NCI-H510A treated with DMSO at 0.1 percent for 48 hours (cell line): ENCODE measurements at places on chromosomes 11 and 22.
A peak's percentile ranks its signal among the peaks of the same experiment; 100 is the strongest.

DNA sequence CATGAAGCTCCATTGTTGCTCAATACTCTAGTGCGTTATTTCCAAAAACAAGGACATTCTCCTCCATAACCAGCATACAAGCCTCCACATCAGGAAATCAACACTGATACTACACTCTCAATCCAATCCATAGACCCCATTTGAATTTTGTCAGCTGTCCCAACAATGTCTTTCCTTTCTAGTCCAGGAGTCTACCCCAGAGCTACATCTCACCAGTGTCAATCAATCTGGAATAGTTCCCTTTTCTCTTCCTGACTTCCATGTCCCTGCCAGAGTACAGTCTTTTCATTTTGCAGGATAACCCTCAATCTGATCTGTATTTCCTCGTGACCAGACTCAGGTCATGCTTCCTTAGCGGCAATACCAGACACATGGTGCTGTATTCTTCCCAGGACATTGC lies 43.0 kb downstream of the TCF20 start:
- no peak for DNase-seq

DNA sequence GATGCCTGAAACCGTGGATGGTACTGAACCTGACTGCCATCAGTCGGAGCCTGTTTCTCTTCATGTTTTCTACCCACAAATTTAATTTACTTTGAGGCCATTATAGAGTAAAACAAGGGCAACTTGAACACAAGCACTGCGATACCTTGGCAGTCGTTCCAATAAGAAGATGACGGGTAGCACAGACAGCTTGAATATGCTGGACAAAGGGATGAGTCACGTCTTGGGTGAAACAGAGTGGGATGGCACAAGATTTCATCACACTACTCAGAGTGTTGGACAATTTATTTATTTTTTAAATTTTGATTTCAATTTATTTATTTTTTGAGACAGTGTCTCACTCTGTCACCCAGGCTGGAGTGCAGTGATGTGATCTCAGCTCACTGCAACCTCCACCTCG lies 5.7 kb downstream of the DIXDC1 start:
- no peak for DNase-seq

DNA sequence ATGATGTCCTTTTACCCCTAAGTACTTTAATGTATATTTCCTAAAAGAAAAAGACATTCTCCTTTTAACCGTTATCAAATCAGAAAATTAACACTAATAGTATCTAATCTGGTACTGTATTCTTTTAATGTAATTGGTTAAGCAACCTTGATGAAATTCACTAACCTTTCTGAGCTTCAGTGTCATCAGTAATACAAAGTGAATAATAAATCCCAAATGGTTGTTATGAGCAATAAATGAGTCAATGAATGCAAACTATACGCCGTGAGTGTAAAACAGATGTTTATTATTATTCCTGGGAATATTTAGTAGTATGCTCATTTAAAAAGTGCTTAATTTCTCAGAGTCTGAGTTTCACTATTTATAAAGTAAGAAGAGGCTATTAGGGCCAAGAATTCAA lies 21.5 kb downstream of the UEVLD start:
- no peak for DNase-seq

DNA sequence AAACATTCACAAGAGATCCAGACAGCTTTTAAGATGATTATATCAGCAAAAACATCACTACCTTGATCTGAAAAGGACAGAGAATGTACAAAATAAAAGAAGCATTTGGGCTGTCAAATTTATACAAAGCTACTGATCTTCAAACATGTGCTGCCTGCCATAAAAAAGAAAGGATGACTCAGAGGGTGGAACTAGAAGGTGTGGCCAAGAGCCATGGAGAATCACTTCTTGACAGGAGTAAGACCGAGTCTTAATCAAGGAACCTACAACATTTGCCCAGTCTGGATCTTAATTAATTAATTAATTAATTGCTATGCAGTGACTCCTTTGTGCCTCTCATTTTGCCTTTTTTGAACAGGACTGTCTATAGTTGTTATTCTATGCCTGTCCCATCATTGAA lies 33.2 kb downstream of the C11orf96 start:
- no peak for DNase-seq

DNA sequence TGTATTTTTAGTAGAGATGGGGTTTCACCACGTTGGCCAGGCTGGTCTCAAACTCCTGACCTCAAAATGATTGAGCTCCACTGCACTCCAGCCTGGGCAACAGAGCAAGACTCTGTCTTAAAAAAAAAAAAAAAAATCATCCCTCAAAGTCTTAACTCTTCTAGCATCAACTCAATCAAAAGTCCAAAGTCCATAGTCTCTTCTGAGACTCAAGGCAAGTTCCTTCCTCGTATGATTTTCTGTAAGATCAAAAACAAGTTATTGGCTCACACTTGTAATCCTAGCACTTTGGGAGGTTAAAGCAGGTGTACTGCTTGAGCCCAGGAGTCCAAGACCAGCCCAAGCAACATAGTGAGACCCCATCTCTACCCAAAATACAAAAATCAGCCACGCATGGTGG lies 24.4 kb downstream of the PLEKHB1 start:
- DNase-seq = no peak

DNA sequence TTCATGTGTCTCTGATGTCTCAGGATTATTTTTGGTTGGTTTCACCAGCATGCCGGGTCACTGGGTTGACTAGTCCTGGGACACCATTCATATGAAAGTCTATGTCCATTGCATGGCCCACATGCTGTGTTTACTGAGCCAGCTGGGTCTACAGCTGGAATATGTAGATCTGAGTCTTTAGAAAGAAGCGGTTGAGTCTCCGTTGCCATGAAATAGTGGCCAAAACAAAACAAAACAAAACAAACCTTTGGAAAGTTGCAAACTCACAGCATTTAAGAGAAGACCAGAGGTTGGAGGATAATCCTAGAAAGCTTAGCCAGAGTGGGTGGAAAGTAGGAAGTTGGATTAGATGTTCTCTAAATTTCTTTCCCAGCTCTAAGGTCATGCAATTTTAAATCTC lies 191.8 kb upstream of the NTM start:
- DNase-seq = no peak

DNA sequence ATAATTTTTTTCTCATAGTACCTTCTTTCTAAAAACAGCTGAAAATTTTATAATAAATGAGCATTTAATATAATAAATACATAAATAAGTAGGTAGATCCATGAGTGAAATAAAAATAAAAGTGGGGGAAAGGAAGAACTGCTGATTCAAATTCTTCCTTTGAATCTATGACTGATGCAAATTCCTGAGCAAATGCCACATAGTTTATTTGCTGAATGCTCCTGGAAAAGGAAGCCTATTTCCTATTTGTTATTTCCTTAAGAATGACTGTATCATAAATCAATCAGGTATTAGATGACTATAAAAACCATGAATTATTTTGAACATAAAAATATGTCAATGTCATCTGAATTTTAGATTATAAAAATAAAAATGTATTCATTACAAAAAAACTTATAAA lies 16.6 kb downstream of the BTBD10 start:
- DNase-seq = no peak

GRCh38 chr11:8035200-8035855 lies 45.7 kb upstream of the TUB start:
- no peak for DNase-seq

GRCh38 chr11:111098091-111098490 lies 147.4 kb upstream of the POU2AF2 start:
- no peak for DNase-seq

DNA sequence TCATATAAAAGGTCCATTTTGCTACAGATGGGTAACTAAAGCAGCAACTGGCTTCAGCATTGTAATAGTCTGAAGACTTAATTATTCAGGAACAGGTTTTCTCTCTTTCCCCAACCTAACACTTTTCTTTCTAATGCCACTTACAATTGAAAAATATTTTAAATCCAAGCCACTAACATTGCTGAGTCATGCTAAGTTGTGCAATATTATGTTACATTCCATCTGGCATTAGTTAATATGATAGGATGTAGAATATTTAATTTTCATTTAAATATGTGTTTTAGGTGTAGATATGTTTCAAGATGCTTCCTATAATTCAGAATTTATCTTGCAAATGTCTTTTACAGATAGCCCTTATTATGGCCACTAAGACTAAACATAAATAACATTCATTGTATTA lies 98.6 kb downstream of the KIF18A start:
- DNase-seq = no peak

DNA sequence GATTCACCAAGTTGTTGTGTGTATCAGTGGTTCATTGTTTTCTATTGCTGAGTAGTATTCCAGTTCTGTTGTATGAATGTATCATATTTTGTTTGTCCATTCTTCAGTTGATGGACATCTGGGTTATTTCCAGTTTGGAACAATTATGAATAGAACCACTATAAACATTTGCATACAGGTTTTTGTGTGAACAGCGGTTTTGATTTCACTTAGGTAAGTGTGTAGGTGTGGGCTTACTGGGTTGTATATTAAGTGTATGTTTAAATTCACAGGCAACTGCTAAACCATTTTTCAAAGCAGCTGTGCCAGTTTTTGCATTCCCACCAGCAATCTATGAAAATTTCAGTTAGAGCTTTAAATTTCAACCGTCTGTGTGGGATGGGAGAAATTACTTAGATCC lies 217.8 kb downstream of the NELL1 start:
- no peak for DNase-seq

DNA sequence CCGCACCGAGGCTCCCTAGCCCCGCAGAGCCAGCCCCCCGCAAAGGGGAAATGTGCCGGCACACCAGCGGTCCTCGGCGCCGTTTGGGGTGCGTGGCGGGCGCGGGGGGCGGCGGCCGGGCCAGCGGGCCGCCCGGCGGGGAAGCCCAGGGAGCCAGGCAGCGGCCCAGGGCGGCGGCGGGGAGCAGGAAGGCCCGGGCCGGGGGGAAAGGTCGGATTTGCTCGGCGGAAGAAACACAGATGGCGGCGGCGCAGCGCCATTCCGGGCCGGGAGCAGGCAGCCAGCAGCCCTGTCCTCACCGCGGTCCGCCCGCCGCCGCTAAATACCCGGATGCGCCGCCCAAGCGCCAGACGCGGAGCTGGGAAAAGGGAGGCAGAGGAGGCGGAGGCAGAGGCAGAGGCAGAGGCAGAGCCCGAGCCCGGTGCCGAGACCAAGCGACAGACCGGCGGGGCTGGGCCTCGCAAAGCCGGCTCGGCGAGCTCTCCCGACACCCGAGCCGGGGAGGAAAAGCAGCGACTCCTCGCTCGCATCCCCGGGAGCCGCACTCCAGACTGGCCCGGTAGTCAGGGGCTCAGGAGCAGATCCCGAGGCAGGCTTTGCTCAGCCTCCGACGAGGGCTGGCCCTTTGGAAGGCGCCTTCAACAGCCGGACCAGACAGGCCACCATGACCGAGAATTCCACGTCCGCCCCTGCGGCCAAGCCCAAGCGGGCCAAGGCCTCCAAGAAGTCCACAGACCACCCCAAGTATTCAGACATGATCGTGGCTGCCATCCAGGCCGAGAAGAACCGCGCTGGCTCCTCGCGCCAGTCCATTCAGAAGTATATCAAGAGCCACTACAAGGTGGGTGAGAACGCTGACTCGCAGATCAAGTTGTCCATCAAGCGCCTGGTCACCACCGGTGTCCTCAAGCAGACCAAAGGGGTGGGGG lies 2.6 kb upstream of the GCAT start:
- DNase-seq = peak; percentile 47

DNA sequence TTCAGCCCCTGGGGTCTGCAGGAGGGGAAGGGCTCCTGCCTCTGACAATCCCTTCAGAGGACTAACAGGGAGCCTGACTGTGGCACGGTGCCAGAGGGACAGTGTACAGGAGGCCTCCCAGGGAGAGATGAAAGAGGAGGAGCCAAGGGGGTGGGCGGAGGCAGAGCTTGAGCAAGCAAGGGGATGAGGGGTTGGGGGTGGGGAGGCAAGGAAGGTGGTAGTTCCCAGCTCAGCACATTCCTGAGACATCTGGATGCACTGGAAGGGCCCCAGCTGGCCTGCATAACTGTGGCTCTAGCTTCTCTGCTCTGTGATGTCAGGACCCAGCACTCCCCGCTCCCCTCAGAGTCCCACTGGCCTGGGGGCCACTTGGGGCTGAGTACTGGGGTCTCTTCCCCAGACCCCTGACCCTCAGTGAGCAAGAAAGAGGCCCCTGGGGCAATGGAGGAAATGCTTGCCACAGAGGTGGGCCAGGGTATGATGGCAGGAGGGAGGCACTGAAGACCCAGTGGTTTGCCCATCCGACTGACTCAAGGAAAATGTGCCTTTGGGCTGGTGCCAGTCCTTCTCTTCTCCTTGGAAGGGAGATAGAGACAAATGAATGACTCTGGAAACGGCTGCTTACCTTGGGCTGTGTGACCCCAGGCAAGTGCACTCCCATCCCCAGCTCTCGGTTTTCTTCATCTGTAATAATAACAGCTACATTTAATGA lies 13.3 kb downstream of the CREB3L1 start:
- DNase-seq = no peak

DNA sequence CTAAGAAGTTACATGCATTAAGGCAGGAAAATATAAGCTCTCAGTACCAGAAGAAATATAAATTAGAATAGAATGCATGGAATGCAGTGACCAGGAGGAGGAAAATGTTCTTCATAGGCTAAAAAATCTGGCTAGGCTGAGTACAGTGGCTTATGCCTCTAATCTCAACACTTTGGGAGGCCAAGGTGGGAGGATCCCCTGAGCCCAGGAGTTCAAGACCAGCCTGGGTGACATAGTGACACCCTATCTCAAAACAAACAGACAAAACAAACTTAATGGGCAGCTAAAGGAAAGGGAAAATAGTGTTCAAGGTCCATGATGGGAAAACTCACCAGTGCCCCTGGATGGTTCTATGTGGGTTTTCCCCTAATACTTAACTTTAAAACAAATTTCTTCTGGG lies 78.3 kb upstream of the RASSF10 start:
- DNase-seq = no peak

DNA sequence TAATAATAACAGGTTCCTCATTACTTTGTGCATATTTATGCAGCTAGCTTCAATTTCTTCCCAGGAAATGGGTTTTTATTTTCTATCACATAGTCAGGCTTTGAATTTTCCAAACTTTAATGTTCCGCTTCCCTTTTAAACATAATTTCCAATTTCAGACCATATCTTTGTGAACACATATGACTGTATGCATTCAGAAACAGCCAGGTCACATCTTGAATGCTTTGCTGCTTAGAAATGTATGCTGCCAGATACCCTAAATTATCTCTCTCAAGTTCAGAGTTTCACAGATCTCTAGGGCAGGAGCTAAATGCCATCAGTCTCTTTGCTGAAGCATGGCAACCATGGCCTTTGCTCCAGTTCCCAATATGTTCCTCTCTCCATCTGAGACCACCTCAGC lies 2203.8 kb downstream of the LRRC4C start:
- DNase-seq = no peak

DNA sequence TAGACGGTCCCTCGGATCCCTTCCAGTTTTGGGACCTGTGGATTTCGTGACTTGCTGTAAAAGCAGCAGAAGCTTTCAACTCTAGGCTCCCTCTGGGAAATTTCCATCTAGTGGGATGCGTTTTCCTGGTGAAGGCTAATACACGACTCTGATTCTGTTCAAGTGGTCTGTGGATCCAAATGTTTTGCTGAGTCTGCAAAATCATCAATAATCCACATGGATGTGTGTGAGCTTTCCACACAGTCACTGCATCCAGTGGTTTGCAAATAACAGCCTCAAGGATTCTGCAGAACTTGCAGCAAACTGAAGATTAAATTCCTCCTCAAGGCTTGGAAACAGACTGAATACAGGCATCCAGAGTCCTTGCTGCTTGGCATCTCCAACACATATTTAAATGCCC lies 12.2 kb upstream of the DDB2 start:
- DNase-seq = no peak

- DNase-seq = no peak
Observed at GRCh38 chr11:34501500-34501899, 12.1 kb downstream of the ELF5 start.

- no peak for DNase-seq
Observed at GRCh38 chr11:68661697-68662603, 22.4 kb upstream of the GAL start.
